Brain pericyte (primary cell): ENCODE measurements at places on chromosomes 6 and 20.

DNA sequence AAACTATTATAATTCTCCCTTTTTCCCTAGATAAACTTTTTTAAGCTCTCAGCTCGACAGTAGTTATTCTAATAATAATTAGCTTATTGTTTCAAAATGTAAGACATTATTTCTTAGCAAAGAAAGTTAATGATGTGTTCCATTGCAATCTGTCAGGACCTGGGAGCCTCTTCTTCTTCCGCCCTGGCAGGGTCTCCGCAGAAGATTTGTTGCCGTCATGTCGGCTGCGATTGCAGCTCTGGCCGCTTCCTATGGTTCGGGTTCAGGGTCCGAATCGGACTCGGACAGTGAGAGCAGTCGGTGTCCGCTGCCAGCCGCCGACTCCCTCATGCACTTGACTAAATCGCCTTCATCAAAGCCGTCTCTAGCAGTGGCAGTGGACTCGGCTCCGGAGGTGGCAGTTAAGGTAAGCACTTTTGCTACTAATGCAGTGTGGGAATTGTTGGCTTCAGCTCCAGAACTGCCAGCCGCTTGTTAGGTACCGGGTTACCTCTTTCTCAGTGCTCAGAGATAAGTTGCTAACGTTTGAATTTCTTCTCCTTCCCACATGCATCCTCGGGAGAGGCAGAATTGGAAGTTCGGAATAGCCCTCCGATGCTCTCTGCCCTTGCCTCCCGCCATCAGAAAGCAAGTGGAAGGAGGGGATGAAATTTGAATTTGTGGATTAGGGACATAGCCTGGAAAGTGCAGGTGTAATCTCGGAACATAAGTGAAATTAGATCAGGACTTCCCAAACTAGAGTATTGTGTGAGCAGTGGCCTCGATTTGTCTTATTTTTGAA lies at the start of gene CDC40:
Gene CDC40 (plus strand): TSS at position 200 of the 781 bp plus-strand sequence. CDS start 18 bp downstream, at position 218.
- no peak for DNase-seq

DNA sequence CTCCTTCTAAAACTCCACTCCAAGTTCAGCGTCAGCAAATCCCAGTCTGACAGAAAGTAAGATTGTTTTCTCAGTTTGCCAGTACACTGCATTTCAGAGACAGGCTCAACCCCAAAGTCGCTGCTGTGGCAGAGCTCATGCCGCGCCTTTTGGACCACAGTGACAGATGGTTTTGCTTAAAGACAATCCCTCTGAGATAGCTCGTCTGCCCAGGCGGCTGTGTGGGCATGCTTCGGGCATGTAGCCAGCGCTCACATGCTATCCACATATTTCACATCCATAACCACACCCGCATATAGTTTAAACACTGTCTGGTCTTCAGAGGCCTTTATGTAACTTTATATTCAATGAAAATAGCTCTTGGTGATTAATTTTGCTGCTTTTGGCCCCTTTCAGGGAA lies 14.7 kb upstream of the PXDC1 start:
- no peak for DNase-seq

- no peak for DNase-seq
Observed at GRCh38 chr20:57389695-57390603, 1.2 kb upstream of the RBM38 start.

DNA sequence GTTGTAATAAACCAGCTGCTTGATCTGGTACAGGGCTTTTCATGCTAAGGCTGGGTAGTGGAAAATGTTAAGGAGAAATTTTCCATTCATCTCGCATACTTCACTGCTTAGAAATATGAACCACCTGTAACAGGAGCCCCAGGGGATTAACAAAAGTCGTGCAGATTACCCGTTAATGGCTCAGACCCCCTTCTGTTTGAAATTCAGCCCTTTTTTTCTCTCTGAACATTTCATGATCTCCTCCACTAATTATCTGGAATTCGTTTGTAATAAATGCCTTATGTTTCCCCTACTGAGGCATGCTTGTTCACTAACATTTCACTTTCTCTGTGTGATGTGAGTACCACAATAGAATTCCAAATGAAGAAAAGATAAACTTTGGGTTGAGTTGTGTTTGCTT lies 336.4 kb upstream of the HSF2 start:
- DNase-seq = no peak

GRCh38 chr20:5187122-5187521 lies 60.3 kb downstream of the CDS2 start:
- no peak for DNase-seq
